ENCODE measurements at places on chromosomes 13 and 19.
A peak's percentile ranks its signal among the peaks of the same experiment; 100 is the strongest.

DNA sequence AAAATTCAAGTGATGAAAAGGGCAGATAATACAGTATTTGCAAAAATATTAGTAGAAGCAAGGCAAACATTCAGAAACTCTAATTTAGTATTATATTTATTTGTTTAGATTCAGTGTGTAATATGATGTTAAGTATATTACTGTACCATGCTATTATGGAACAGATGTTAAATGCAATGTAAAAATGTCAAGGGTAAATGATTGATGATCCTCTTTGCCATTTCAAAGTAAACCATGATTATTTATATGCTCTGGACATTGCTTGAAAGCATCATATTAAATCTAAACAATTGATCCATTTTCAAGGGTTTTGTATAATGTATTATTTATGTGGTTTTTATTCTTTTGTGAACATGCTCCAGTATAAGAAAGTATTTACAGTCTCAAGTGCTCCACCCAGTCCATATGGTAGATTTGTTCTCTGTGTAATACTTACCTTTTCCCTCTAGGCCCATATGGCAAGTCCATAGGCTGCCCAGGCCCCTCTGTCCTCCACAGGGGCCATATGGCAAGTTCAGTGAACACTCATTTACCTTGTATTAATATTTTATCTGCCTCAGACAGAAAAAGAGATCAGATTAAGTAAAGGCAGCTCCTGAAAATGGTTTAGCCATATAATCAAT lies 353.5 kb downstream of the DACH1 start:
- no peak for DNase-seq

- no peak for DNase-seq
Measured at GRCh38 chr19:33309826-33310225, 7.5 kb upstream of the CEBPA start.

- DNase-seq: no peak
Measured at GRCh38 chr19:778910-779653, 18.2 kb upstream of the PTBP1 start.

- DNase-seq: no peak
Measured at GRCh38 chr13:40677064-40677463, 10.6 kb upstream of the FOXO1 start.

GRCh38 chr13:71624653-71625600 lies 242.1 kb downstream of the DACH1 start:
- no peak for DNase-seq

- no peak for DNase-seq
Measured at GRCh38 chr19:19421299-19421696, 15.8 kb downstream of the GATAD2A start.

- DNase-seq: no peak
Measured at GRCh38 chr13:112859817-112860190, 109.2 kb upstream of the MCF2L start.

GRCh38 chr19:33798681-33799111 lies 2.0 kb downstream of the KCTD15 start:
- DNase-seq: no peak

GRCh38 chr13:23488442-23488841 lies 54.9 kb upstream of the SACS start:
- DNase-seq: peak; percentile 41

- no peak for DNase-seq
Measured at GRCh38 chr19:55176076-55176475, 4.0 kb downstream of the SYT5 start.

GRCh38 chr13:97174638-97175037 lies 47.5 kb upstream of the MBNL2 start:
- DNase-seq: no peak

DNA sequence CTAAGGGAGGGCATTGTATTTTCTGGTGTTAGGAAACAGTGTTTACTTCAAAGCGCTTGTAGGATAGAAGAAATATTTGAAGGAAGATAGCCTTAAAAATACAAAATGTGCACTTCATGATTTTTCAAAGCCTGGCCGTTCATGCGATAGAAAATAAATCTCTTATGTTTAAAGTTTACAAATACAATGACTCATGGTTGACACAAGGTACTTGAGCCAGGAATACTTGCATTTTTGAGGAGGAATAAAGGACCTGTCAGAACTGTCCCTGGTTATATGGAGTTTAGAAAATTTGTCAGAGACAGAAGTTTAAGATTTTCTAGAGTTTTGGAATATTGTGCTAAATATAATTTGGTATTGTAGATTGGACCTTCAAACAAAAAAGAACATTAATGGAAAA lies 1223.2 kb upstream of the SLC10A2 start:
- DNase-seq: no peak

- no peak for DNase-seq
Measured at GRCh38 chr13:77219401-77219800, 107.5 kb downstream of the MYCBP2 start.

DNA sequence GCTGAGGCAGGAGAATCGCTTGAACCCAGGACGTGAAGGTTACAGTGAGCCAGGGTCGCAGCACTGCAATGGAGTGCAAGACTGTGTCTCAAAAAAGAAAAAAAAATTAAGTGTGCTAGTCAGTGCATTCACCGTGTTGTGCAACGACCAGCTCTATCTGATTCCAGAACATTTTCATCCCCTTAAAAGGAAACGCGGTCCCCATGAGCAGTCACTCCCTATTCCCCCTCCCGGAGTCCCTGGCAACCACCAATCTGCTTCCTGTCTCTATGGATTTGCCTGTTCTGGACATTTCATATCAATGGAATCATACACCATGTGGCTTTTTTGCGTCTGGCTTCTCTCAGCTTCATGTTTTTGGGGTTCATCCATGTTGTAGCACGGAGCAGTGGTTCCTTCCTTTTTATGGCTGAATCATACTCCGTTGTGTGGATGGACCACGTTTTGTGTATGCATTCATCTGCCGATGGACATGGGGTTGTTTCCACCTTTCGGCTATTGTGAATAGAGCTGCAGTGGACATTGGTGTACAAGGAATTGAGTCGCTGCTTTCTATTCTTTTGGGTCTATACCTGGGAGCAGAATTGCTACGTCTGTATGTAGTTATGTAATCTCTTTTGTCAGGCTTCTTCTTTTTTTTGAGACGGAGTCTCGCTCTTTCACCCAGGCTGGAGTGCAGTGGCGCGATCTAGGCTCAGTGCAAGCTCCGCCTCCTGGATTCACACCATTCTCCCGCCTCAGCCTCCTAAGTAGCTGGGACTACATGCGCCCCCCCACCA lies 19.8 kb downstream of the MYO9B start:
- DNase-seq: no peak

GRCh38 chr19:47694466-47695273 lies 18.6 kb upstream of the EHD2 start:
- DNase-seq: no peak

DNA sequence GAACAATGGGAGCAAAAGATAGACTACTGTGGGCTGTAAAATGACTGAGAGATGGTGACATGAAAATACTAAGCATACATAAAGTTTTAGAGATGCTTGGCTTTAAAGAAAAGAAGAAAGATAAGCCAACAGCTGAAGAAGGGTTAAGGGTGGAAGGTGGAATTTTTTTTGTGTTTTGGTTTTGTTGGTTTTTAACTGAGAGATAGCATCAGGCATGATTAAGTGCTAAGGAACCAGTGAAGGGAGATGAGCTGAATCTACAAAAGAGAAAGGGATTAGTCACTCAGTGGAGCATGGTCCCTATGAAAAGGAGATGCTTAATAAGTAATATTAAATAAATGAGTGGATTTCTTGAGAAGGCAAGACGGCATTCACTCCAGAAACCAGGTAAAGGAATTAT lies 12.5 kb upstream of the TBC1D4 start:
- DNase-seq: no peak

DNA sequence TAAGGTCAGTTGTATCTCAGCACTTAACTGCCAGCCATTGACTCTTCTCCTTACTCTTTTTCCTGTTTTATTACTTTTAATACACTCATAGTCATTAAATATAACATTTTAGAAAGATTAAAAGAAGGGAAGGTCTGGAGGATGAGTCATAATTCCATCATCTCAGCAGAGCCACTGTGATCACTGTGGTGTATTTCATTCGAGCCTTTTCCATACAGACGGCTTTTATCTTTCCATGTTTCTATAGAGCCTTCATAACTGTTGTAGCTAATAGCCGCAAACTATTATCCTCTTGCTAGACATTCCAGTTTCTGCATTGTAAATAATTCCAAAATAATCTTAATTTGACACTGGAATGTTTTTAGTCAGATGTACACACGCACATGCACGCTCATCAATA lies 4.7 kb upstream of the FLT1 start:
- DNase-seq: no peak

GRCh38 chr13:41065078-41065477 lies 3.8 kb downstream of the WBP4 start:
- DNase-seq: no peak

- no peak for DNase-seq
Measured at GRCh38 chr13:30792285-30793000, 57.1 kb downstream of the ALOX5AP start.

- DNase-seq: no peak
Measured at GRCh38 chr13:28458608-28459007, 36.3 kb downstream of the FLT1 start.

- DNase-seq: no peak
Measured at GRCh38 chr13:39811051-39811450, 155.6 kb downstream of the COG6 start.

DNA sequence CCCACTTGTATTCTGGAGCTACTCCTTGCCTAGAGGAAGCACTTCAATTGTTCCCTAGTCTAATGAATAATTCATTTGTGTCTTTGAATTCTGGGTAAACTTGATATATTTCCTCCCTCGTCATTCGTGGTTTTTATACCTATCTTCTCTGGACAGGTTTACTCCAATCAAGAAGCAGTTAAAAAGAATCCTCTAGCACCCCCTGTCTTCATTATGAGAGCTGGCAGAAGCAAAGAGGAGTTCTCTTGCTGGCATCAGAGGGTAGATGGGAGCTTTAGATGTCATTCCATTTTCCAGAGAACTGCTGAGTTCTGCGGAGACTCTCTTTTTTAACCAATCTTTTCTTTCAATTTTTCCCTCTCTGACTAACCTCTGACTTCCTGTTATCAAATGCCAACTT lies 627.7 kb downstream of the FGF9 start:
- no peak for DNase-seq

- DNase-seq: no peak
Measured at GRCh38 chr19:34408411-34408810, 4.2 kb downstream of the PDCD2L start.

- DNase-seq: no peak
Measured at GRCh38 chr19:38648769-38649304, 1.4 kb downstream of the ACTN4 start.

- DNase-seq: no peak
Measured at GRCh38 chr13:43698009-43698408, 88.8 kb downstream of the ENOX1 start.

- DNase-seq: no peak
Measured at GRCh38 chr19:13906521-13906904, 512 bp downstream of the CC2D1A start.

GRCh38 chr13:74219566-74219965 lies 85.4 kb upstream of the KLF12 start:
- DNase-seq: no peak

DNA sequence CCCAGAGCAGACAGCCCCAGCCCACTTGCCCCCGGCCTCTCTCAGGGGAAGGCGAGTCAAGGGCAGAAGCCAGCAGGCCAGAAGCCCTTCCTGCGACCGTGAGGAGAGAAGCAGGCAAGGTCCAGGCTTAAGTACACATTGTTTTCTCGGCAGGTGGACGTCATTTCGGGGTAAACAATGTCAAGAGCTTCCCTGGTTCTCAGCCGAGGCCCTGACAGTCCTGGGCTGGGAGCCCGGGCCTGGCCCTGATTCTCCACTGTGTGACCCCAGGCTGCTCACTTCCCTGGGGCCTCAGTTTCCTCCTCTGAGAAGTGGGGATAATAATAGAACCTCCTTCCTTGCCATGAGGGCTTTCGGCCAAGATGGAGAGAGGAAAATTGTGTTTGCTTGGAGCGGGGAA lies 19.4 kb downstream of the PLVAP start:
- no peak for DNase-seq

DNA sequence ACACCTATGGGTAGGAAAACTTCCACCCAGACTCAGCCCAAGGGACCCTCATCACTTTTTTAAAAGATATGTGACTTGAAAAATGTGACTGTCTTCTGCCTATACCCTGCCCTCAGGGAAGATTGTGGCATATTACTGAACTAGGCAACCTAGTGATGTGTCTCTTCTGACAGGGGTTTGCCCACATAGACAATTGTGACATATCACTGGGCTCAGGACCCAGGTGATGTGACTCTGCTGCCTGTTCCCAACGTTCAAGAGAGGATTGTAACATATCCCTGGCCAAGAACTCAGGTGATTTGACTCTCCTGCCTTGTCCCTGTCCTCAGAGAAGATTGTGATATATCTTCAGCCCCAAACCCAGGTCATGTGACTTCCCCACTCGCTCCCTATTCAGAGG lies 86.3 kb upstream of the ZNF43 start:
- no peak for DNase-seq

DNA sequence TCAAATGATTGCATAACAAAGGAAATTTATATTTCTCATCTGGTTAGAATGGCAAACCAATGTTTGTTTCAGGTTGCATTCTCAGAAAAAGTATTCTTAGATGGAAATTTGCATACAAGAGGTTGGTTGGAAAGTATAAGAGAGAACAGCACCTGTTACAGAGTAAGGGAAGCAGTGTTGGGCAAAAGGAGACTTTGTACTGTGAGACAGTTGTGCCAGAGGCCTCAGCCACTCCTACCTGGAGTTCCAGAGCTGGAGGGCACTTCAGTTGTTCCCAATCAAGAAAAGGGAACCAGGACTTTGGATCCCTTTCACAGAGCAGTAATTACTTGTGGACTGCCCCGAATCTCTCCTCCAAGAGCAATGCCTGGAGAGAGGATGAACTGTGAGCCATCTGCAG lies 81.8 kb downstream of the SPRY2 start:
- DNase-seq: no peak

DNA sequence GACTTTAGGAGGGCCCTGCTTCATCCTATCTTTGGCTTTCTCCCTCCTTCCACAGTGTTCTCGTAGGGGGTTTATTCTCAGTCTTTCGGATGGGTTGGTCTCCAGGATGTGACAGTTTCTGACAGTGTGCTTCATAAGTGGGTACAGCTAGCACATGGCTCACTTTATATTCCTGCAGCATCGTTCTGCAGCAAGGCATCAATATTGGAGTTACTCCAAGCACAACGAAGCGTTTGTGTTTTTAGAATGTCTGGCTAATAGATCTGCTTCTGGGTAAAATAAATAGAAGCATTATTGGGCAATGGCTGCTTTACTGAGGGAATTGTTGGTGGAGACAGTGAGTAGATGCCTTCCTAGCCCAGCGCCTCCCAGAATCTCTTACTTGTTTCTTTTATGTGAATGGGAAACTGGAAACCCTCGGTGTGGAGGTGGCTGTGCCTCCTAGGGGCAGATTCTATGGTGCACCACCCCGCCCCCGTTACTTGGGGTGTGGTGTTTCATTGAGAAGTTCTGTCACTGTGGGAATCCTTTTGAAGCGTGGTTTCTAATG lies 2.0 kb downstream of the FARP1 start:
- DNase-seq: no peak

GRCh38 chr13:33169273-33169980 lies 116.1 kb downstream of the STARD13 start:
- no peak for DNase-seq

GRCh38 chr19:39845172-39845571 lies 1.0 kb downstream of the FBL start:
- no peak for DNase-seq
